ENCODE measurements at places on chromosomes 4 and X.

DNA sequence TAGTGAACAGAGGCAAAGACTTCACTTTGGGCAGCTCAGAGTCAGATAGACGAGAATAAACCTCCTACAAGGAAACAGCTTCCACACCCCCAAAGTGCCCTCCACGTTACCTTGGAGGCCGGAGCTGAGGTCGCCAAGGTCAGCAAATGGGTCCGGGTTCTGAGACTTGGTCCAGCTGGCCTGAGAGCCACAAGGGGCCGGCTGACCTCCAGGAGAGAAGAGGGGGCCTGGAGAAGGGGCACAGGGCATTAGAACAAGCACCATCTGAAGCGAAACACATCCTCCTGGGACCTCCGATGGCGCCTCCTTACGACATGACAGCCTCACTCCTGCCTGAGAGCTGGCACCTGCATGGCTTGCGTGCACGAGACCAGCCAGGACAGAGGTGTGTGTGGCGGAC lies 33.6 kb upstream of the CPLX1 start:
- DNase-seq, result no peak

DNA sequence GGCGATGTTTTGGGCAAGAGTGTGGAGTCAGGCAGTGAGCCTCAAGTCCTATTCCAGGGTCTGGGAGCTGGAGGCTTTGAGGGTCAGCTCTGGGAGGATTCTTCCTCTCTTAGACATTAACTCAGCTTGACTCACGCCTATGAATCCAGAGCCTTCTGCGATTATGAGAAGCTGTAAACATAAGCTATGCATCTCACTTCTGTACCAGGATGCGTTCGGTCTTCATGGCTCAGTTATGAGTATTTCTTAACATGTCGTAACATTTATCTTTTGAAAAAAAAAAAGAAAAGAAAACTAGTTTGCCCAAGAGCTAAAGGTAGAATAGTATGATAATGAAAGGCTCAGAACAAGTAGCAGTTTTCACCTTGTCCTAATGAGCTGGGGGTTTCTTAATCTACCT lies 4.6 kb downstream of the SHROOM2 start:
- DNase-seq, result no peak

- DNase-seq, result no peak
Observed at GRCh38 chrX:100687128-100687527, 43.1 kb downstream of the SRPX2 start.

DNA sequence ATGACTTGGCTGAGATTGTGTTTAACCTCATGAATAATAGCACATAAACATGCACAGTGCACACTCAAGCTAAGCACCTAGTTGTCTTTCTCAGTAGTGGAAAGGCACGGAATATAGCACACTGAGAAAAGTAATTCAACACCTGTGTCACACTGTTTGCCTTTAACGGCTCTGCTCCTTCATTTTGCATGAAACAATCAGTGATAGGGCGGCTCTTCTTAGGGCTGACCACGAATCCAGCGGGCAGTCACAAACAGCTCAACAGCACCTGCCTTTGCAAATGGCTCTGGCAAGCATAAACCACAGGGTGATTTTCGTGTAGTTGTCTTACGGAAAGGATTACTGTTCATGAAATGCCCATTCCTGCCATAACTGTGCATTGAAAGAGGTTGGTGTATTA lies 954.0 kb upstream of the TENM3 start:
- no peak for DNase-seq

- no peak for DNase-seq
Observed at GRCh38 chr4:95038791-95039190, 281.0 kb downstream of the BMPR1B start.

- no peak for DNase-seq
Observed at GRCh38 chr4:55010550-55010949, 114.8 kb downstream of the KDR start.

- DNase-seq, result no peak
Observed at GRCh38 chrX:68724531-68725020, 77.1 kb downstream of the STARD8 start.

GRCh38 chrX:17967888-17968287 lies 106.8 kb upstream of the RAI2 start:
- no peak for DNase-seq

DNA sequence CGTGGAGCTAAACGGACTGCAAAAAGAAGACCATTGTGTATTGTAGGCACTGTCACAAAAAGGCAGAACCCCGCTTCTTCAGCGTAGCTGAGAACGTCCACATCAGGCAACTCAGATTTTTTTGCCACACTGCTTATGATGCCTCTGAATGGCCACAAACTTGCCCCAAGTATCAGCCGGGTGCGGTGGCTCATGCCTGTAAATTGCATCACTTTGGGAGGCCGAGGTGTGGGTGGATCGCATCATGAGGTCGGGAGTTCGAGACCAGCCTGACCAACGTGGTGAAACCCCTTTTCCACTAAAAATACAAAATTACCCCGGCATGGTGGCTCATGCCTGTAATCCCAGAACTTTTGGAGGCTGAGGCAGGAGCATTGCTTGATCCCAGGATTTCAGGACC lies 14.9 kb upstream of the IL3RA start:
- DNase-seq, result no peak

DNA sequence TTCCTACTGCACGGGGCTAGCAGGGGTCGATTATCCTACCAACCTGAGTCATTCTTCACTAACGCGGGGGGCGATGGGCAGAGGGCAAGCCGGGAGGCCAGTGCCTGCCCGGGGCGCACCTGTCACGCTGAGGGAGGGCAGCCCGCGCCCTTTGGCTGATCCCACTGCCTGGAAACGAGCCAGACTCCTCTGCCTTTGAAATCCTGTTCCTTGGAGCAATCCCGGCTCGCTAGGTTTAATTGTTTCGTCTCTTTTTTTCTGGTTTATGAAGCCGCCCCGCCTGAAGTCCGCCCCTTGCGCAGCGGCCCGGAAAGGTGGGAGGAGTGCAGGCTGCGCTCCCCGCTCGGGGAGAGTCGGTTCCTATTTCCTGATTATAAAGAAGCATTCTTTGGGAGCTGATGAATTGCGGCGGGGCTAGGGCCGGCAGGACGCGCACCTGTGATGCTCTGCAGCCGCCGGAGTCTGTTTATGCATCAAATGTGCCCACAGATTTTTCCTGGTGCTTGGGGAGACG lies 484.2 kb downstream of the BCOR start:
- DNase-seq, result no peak

DNA sequence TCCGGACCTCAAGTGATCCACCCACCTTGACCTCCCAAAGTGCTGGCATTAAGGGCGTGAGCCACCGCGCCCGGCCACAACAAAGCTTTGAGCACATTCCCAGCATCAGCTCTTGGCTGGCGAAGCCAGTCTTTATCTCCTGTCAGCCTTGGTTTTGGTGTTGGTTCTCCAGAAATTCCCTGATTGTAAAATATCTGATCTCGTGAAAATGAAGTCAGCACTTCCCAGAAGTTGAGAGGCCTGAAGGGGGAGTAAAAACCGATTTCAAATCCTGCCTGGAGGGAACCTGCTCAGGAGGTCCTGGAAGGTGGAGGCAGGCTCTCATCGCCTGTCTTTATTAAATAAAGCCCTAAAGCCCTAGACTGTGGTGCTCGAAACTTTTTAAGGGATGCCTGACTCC lies 33.6 kb downstream of the PTTG2 start:
- no peak for DNase-seq

DNA sequence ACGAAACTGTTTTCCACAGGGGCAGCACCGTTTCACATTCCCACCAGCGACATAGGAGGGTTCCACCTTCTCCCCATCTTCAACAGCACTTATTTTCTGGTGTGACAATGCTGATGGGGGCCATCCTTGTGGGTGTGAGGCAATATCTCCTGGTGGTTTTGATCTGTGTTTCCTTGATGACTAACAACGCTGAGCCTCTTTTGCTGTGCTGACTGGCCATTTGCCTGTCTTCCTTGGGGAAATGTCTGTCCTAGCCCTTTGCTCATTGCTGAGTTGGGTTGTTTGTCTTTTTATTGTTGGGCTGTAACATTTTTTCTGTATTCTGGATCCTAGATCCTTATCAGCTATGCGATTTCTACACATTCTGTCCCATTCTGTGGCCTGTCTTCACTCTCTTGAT lies 33.7 kb downstream of the ATP2B3 start:
- DNase-seq, result no peak

GRCh38 chr4:61661960-61662359 lies 461.8 kb downstream of the ADGRL3 start:
- DNase-seq, result no peak

DNA sequence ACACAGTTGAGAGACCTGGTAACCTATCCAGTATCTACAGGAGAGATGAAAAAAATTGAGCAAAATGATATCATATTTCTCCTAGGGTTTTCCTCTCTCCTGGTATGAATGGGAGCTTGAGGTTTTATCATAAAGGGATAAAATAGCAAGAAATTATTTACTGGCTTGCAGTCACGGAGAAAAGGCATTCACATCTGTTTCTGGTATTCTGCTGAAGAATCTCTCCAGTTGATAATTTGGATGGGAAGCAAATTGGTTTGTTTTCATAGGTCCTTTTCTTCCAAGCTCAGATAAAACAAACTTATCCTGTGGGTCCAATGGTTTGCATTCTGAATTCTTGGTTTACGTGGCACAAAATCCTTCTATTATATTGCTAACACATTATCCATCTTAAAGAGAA lies 83.1 kb upstream of the GYPA start:
- no peak for DNase-seq

GRCh38 chrX:63330681-63331080 lies 20.5 kb downstream of the SPIN4 start:
- DNase-seq, result no peak

DNA sequence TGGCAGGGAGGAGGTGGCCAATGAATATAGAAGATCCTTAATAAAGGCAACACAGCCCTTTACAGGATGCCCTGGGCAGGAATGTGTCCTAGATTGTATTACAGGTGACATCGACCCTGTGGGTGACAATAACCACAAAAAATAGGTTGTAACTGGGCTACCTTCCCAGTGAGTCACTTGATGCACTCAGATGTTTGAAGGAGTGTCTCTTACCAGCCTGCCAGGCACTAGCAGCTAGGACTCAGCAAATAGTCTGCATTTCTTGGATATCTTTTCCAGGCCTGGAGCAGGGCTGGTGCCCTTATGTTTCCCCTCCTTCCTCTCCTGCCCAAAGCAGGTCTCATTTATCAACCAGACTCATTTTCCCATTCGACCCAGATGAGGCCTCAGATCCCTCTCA lies 50.9 kb upstream of the TMEM164 start:
- DNase-seq, result no peak

- DNase-seq, result no peak
Observed at GRCh38 chrX:94743478-94743877, 1069.5 kb downstream of the FAM133A start.

DNA sequence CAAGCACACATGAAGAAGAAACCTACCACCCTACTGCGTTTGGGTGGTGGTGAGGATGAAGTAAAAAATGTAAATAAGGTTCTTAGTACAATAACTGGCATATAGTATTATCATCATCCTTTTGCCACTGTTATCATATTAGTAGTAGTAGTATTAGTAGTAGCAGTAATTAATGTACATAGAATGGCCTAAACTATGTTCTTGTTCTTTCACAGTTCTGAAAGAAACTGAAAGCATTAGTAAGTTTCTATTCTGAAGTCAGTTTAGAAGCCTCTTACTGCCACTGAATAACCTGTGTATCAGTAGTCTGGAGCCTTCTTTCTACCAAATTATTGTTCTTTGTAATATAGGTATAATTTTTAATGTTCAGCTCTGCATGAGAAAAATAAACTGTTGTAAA lies 21.0 kb downstream of the COL4A6 start:
- DNase-seq, result no peak

GRCh38 chr4:26568446-26568994 lies 15.4 kb upstream of the TBC1D19 start:
- DNase-seq, result no peak

- no peak for DNase-seq
Observed at GRCh38 chr4:14178421-14178820, 550.9 kb upstream of the BOD1L1 start.

DNA sequence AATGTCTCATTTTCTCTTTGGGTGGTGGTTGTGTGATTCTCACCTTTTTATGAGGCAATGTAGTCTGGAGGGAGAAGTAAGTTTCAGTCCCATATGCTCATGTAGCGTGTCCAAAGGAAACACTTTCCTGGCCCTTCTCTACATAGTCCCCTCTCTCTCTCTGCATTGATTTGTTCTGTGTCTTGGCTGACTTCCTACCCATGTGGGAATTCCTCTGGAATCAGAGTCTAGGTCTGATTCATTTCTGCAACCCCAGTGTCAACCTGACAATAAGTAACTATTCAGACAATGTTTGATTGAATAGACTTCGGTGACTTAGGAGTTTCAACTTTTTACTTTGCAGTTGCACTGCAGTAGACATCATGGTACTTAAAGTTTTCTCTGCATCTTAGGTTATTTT lies 2.7 kb upstream of the ALAS2 start:
- DNase-seq, result no peak

GRCh38 chr4:154234576-154234975 lies 257.0 kb downstream of the DCHS2 start:
- no peak for DNase-seq

GRCh38 chr4:121072224-121073003 lies at the start of gene NDNF:
Gene NDNF (minus strand): TSS chr4:121072535. CDS start chr4:121045837, 26,698 bp downstream.
- no peak for DNase-seq

GRCh38 chrX:137031039-137031438 lies 2.8 kb downstream of the GPR101 start:
- DNase-seq, result no peak

- no peak for DNase-seq
Observed at GRCh38 chr4:85522277-85522676, 47.3 kb downstream of the ARHGAP24 start.

- DNase-seq, result no peak
Observed at GRCh38 chr4:56728512-56728911, 47.4 kb upstream of the HOPX start.

- DNase-seq, result no peak
Observed at GRCh38 chr4:73603271-73603710, 16.9 kb downstream of the RASSF6 start.

DNA sequence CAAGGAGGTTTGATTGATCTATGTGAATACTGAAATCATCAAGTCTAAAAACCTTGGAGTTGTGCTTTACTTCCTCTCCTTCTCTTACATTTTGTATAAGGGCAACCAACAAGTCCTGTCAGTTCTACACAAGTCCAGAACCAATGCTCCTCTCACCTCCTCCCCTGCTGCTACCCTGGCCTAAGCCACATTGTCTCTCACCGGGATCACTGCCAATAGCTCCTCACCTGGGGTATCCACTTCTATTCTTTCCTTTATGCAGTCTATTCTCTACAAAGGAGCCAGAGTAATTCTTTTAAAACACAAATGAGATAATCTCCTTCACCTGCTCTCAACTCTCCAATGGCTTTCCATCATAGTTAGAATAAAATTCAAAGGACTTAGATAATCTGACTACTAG lies 13.3 kb upstream of the ARHGEF6 start:
- no peak for DNase-seq

DNA sequence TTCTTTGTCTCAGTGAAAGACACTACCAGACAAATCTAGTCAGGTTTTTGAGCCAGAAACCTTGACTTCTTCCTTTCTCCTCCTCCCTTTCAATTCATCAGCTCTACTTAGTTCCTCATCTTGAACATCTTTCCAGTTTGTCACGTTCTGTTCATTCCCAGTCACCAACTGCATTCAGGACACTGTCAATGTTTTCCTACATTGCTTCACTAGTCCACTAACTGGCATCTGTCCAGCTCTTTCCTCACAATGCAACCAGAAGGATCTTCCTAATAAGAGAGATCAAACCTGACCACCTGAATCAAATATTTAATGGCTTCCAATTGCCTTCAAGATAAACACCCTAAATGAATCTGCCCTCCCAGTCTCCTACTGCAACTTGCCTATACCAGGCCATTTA lies 52.5 kb downstream of the SYNPO2 start:
- peak; percentile 7 for DNase-seq

- DNase-seq, result no peak
Observed at GRCh38 chr4:173332963-173333657, 1.0 kb downstream of the HMGB2 start.
